ENCODE measurements at places on chromosomes 6 and 20. TPM values are rescaled to one million over a fixed set of nuclear protein-coding genes. Genes with fewer than 3 reads are reported as not detected.

CFAP61 gene
- 0.35 TPM for total RNA-seq

CRYBG1 gene
- total RNA-seq: 20.4 TPM

SERINC3 gene
- total RNA-seq: 90.1 TPM

SCGN gene
- not detected for total RNA-seq

FAM83B gene
- total RNA-seq: not detected

FUCA2 gene
- total RNA-seq: 38.8 TPM

RSPH9 gene
- not detected for total RNA-seq

GATA5 gene
- not detected for total RNA-seq

ASIP gene
- total RNA-seq: not detected

TXLNB gene
- 0.40 TPM for total RNA-seq

C20orf144 gene
- total RNA-seq: not detected

PRR18 gene
- total RNA-seq: not detected
